Activated T-helper 17 cell treated with anti-CD3 and anti-CD28 coated beads, Interleukin-2, amount 50 U/mL, for 72 hours (primary cell): ENCODE measurements at places on chromosomes 7 and 10. TPM values are rescaled to one million over a fixed set of nuclear protein-coding genes. Genes with fewer than 3 reads are reported as not detected.

Gene WNT8B
- total RNA-seq: 0.11 TPM

DNA sequence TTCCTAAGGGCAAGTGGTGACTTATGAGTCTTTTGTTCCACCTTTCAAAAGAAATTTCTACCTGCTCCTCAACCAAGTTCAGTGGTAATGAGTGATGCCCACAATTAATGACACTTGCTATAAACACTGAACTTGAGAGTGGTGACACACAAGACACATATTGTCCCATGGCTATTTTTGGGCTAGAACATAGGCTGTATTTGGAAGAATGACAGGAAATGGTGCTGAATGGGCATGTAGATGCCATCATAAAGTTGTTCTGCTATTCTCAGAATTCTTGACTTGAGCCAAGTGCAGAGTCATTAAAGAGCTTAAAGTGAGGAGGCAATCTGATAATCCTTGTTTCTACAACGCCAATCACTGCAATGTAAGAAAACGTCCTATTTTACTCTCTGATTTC lies 313.3 kb downstream of the AGMO start:
- ATAC-seq: no peak

- no peak for ATAC-seq
Measured at GRCh38 chr10:80938903-80939302, 401.2 kb downstream of the SH2D4B start.

DNA sequence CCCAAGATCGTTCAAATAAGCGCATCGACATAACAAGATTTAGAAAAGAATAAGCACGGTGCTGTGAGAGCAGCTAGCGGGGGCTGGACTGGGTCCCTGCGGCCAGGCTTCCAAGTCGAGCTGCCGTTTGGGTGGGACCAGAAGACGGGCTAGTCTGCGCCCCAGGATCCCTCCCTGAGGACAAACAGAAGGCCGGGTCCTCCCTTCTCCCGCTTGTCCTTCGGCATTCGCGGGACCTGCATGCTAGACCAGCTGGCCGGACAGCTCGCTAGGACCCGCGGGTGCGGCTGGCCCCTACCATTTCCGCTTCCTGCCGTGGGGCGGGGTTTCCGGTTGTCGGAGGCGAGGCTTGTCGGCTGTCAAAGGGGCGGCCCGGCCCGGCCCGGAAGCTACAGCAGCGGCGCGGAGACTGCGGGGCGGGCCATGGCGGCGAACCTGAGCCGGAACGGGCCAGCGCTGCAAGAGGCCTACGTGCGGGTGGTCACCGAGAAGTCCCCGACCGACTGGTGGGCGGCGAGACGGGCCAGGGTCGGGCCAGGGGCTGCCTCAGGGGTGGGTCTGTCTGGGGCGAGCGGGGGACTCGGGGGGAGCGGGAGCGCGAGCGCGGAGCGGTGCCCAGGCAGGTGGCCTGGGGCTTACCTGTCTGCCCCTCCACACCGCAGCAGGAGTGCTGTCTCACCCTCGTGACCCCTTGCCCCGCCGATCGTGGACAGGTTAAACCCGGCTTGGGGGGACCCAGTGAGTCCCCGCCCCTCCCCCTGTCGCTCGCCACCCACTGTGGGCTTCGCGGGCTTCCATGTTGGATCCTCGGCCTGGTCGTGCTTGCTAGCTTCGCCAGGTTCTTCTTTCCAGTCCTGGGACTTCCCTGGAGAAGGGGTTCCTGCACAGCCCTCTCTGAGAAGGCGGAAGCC lies at the start of gene DBNL:
TSS of gene DBNL (plus strand) at position 388 of the 911 bp plus-strand sequence. CDS start at position 424, 36 bp downstream.
- ATAC-seq: peak; percentile 79

DNA sequence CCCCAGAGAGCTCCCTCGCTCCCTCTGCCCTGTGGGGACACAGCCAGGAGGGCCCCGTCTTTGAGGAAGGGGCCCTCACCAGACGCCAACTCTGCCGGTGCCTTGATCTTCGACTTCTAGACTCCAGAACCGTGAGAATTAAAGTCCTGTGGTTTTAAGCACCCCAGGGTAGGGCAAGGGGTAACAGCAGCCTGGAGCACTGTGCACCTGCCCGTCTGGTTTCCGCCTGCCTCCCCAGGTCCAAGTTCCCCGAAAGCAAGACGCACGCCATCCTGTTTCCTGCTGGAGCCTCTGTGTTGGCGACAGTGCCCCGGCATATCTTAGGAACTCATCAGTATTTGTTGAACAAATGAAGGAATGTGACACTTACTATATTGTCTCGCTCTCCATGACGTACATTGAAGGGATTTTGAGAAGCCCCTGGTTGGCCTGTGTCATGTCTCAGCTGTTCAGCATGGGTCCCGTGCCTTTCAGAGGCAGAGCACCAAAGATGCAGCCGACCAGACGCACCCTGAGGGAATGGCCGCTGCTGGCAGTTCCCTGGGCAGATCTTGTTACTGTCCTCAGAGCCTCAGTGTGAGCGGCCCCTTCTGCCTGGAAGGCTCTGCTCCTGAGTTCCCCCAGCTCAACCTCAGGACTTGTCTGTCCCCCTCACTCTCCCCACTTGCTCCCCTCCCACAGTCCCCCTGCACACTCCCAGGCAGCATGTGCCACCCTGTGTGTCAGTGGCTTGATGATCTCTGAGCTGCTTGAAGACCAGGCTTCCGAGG lies 226.2 kb downstream of the TCERG1L start:
- no peak for ATAC-seq

GRCh38 chr10:100907773-100908363 lies 4.9 kb upstream of the SLF2 start:
- no peak for ATAC-seq

DNA sequence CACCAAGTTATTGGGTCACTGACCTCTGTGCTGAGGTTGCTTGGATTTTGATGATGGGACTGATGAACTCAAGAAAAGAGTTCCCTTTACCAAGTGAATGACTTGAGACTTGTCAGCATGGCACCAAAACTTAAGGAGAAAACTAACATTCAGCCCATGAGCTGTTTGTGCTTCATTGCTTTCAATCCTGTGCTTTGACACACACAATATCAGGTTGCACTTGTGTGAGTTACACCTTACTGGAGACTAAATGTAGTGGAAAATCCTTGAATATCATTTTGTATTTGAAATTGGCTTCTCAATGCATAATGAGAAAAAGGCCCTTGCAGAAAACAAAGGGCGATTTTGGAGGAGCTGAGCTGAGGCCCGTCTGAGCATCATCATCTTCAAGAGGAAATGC lies 2.7 kb downstream of the BAG3 start:
- ATAC-seq: no peak

- no peak for ATAC-seq
Measured at GRCh38 chr7:2725178-2726105, 37.4 kb downstream of the AMZ1 start.

DNA sequence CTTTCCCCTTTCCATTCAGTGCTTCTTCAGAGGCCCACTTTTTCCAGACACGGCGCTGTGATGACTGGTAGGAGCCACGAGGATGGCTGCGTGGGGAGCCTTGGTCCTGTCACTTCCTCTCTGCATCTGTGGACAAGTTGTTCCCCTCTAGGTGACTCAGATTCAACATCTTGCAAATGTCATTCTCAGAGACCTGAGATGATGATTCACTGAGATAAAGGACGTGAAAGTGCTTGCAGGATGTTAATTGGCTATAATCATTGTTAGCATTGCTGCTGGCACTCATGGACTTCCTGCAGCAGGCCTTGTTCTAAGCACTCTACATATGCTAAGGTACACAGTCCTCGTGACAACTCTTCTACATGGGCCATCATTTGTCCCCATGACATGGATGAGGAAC lies 489.8 kb upstream of the ZMIZ1 start:
- ATAC-seq: peak; percentile 98

- ATAC-seq: peak; percentile 98
Measured at GRCh38 chr7:129501760-129502707, at the start of gene SMKR1. Gene SMKR1, plus strand, starts transcription at chr7:129502531. Its CDS starts 294 bp downstream, at chr7:129502825.

Gene TMEM225B
- 4.4 TPM for total RNA-seq

GRCh38 chr7:22154143-22154529 lies 202.8 kb downstream of the RAPGEF5 start:
- no peak for ATAC-seq

GRCh38 chr10:18097524-18097923 lies 42.7 kb upstream of the CACNB2 start:
- ATAC-seq: no peak

DNA sequence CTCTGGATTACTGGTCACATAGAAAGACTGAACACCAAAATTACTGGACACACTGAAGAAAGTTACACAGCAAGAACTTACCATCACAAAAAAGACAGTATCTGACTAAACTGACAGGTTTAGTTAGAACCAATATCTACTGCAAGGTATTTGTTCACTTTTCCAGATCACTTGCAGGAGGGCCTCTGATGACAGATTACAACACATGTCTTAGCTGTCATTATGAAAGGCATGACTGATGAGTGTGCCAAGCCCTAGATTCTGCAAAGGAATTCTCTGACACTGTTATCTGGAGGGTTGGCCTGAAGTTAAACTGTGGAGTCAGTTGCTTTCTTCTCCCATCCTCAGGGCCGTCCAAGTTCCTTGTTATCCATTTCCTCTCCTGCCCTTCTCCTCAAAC lies 242.7 kb downstream of the KIF20B start:
- ATAC-seq: no peak

DNA sequence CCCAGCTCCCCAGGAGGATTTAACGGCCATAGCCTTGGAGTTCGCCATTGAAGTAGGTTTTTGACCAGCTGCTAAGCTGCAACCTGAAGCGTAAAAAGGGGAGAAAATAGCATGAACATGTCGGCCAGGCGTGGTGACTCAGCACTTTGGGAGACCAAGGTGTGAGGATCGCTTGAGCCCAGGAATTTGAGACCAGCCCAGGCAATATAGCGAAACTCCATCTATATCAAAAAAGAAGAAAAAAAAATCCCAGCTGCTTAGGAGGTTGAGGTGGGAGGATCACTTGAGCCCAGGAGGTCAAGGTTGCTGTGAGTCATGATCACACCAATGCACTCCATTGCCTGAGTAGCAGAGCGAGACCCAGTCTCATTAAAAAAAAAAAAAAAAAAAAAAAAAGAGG lies 32.2 kb upstream of the MCU start:
- no peak for ATAC-seq

GRCh38 chr7:30979027-30979426 lies 15.3 kb downstream of the GHRHR start:
- no peak for ATAC-seq

DNA sequence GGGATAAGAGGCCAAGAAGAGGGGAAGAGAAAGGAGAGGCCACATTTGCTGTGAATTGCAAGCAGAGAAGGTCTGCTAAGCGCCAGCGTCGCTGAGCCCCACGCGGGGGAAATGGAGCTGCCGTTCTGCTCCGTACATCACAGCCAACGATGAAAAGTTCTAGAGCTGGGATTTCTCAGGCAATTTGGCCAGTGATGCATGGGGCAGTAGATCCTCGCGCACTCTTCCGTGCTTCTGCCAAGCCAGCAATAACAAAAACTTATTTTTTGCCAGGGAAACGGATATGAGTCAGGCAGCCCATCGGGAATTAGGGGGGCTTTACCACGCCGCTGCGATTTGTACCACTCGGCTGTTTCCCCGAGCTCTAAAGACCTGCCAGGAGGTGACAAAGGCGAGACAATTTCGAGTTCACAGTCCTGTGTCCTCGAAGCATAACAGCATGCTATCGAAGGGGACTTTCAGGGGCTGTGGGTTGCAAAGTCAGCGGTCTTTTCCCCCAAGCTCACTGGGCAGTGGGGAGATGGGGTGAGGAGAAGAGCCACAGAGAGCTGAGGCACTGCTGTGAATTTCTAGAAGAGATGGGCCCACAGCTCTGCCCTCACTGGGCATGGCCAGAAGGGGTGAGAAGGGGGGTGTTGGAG lies 30.0 kb upstream of the SLF2 start:
- ATAC-seq: no peak

GRCh38 chr10:114340816-114341215 lies 63.5 kb downstream of the AFAP1L2 start:
- ATAC-seq: no peak

- ATAC-seq: no peak
Measured at GRCh38 chr10:86193841-86194240, 172.8 kb downstream of the GRID1 start.

GRCh38 chr10:30587522-30588031 lies 42.0 kb downstream of the LYZL2 start:
- peak; percentile 61 for ATAC-seq

- no peak for ATAC-seq
Measured at GRCh38 chr10:73863039-73863817, 11.1 kb downstream of the CAMK2G start.

GRCh38 chr10:132798876-132799275 lies 12.9 kb upstream of the NKX6-2 start:
- ATAC-seq: no peak

- no peak for ATAC-seq
Measured at GRCh38 chr7:74511345-74511744, 57.6 kb downstream of the GTF2IRD1 start.

Gene SEMA3E
- not detected for total RNA-seq

- no peak for ATAC-seq
Measured at GRCh38 chr10:71278691-71279588, 40.1 kb upstream of the SLC29A3 start.

Gene HHEX
- 0.53 TPM for total RNA-seq

Gene TMEM229A
- not detected for total RNA-seq

- no peak for ATAC-seq
Measured at GRCh38 chr7:121046893-121047468, 58.5 kb downstream of the CPED1 start.

GRCh38 chr7:75937958-75938786 lies 23.2 kb downstream of the POR start:
- no peak for ATAC-seq

- no peak for ATAC-seq
Measured at GRCh38 chr7:156651474-156651873, 10.9 kb downstream of the RNF32 start.

DNA sequence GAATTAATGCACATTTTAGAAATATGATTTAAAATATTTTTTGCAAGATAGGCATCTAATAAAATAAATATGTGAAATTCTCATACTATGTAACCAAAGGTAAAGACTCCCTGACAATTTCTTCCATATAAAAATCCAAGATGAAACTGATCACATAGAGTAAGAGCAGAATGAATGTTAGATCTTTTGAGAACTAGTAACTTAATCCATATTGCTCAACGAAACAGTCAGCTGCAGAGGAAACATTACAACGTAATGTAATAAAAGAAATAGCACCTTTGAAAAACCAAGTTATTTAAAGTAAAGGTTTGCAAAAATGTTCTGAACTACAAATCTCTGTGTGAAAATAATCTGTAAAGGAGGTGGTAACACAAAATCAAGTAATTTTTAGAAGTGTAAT lies 28.8 kb downstream of the HACD1 start:
- no peak for ATAC-seq

Gene ACTL6B
- not detected for total RNA-seq

GRCh38 chr7:78164459-78164858 lies 365.9 kb downstream of the PHTF2 start:
- no peak for ATAC-seq

DNA sequence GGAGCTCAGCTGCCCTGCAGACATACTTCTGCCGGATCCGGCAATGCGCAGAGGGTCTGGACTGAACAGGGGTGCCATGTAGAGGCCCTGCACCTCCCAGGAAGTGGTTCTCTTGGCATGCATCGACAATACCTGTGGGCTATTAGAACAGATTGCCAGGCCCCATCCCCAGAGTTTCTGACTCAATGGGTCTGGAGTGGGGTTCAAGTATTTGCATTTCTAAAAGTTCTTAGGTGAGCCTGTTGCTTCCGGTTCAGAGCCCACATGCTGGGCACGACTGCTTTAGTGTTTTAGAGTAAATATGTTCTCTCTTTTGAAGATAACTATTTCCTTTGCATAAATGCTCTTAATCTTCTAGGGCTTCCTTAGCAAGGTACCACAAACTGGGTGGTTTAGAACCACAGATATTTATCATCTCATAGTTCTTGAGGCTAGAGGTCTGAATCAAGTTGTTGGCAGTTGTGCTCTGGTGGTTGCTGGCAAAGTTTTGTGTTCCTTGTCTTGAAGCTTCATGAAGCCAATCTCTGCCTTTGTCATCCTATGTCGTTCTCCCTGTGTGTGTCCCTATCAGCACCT lies 435.5 kb downstream of the TCERG1L start:
- no peak for ATAC-seq

GRCh38 chr7:67918158-67918557 lies 921.5 kb downstream of the TYW1 start:
- ATAC-seq: no peak
